Left lung (tissue), 14 donors: ENCODE measurements at places on chromosomes 12 and 14.

GRCh38 chr12:51635346-51635745, 44.3 kb downstream of the SCN8A start:
- no peak for DNase-seq

DNA sequence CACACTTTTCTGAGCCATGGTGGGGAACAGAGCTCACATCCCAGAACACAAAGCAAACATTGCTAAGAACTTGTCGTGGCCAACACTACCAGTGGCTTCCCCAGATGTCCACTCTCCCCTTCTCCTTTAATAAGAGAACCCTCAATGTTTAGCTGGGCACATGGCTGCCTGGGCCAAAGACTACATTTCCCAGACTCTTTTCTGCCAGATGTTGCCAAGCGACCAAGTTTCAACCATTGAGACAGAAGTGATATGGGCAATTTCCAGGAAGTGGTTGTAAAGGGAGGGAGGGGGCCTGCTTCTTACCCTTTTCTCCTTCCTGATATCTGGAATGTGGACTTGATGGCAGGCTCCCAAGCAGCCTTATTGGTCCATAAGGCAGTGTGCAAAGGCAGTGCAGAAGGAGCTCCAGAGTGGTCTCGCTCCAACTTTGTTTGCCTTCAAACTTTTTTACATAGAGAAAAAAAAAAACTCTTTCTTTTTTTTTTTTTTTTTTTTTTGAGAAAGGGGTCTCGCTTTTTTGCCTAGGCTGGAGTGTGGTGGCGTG, 24.9 kb upstream of the JDP2 start:
- no peak for DNase-seq

DNA sequence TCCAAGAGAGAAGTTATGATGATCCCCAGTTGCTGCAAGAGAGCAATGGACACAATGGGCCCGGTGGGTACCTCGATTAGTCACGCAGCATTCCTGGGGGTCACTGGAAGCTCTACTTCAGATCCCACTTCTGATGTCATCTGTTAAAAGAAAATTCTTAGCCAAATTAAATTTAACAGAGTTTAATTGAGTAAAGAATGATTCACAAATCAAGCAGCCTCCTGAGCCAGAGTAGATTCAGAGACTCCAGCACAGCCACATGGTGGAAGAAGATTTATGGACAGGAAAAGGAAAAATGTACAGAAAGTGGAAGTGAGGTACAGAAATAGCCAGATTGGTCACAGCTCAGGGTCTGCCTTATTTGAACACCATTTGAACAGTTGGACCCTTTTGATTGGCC, 107.5 kb downstream of the SPTSSA start:
- DNase-seq, result no peak

GRCh38 chr14:104676694-104677511, 12.5 kb upstream of the INF2 start:
- DNase-seq, result peak; percentile 66

DNA sequence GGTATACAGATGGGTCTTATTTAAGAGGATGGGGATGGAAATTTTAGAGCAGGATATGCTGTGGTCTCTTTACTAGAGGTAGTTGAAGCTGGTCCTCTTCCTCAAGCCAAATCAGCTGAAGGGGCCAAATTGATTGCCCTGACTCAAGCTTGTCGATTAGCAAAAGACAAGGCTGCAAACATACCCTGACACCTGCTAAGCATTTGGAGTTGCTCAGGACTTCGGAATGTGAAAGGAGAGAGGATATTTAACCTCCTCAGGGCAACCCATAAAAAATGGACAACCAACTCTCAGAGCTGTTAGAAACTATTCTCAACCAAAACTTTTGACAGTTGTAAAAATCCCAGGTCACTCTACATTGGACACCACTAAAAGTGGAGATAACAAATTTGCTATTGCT, 15.6 kb downstream of the PTGDR start:
- no peak for DNase-seq
